ENCODE measurements at places on chromosomes 5 and 9. TPM values are rescaled to one million over a fixed set of nuclear protein-coding genes. Genes with fewer than 3 reads are reported as not detected.

Gene GLIPR2
- 11.2 TPM for total RNA-seq

GRCh38 chr9:128103589-128103962 lies 24.0 kb downstream of the PTGES2 start:
- no peaks in the 10 kb centered on the region for H3K27me3 ChIP-seq
- peak overlapping the region; percentile 86 for H3K27ac ChIP-seq
- no peaks in the 10 kb centered on the region for H3K4me1 ChIP-seq
- H3K36me3 ChIP-seq: peaks cover 71% of the 10 kb centered on the region
- DNase-seq: no peak

Gene SMIM33
- not detected for total RNA-seq

Gene IFNB1
- not detected for total RNA-seq

Gene ELOVL7
- 0.43 TPM for total RNA-seq

DNA sequence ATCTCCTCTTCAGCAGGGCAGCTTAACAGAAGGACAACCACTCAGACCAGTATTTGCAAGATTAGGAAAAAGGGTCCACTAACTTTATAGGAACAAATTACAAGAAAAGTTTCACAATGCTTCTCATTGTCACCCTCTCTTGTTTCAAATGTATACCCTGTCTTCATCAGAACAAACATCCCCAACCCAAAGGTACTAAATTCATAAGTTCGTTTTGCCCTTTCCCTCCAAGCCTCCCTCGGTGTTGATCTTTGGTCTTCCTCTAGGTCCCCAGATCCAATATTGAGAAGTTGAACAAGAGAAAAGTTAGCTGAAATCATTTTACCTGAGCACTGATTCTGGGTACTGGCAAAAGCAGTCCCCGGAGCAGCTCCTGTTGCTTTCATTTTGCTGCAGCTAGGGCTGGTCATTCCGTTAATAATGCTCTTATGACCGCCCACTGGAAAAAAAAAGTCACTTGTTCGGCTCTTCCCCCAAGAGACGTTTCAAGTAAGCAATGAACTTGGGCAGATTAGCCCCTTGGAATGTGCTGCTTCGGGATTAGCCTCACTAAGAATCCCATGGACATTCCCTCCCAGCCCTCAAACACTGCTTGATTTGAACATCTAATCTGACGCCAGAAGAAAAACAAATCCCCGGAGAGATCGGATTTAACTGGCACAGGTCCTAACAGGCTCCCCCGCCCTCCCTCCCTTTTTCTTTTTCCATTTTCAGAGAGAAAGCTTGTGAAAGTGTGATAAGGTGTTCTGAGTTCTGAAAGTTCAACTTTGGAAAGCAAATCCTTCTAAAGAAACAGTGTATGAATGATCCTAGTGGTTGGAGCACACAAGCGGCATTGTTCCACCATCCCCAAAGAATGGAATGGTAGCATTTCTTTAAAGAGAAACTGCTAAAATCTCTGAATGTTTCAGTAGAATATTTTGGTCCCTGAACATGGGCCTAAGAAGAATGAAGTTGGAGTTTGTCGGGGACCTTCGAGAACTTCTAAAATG lies 252.5 kb downstream of the TRPM3 start:
- H3K27me3 ChIP-seq: no peaks in the 10 kb centered on the region
- H3K27ac ChIP-seq: peak overlapping the region; percentile 50
- peak overlapping the region; percentile 36 for H3K4me3 ChIP-seq

- H3K27me3 ChIP-seq: no peaks in the 10 kb centered on the region
- H3K4me1 ChIP-seq: no peaks in the 10 kb centered on the region
- no peak overlapping the region for H3K27ac ChIP-seq
- H3K36me3 ChIP-seq: no peaks in the 10 kb centered on the region
- H3K4me3 ChIP-seq: no peak overlapping the region
These were observed 32.6 kb downstream of the FNBP1 start for GRCh38 chr9:130010151-130010988.

DNA sequence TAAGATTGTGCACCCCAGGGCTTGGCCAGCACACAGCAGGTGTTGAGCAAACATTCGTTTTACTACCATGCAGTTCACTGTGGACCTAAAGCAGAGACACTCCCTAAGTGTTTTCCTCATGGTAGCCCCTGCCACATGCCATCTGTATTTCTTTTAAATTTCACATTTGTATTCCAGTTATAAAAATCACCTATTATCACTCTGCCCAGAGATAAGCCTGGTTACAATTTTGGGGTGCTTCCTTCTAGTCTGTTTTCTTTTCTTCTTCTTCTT lies 10.9 kb upstream of the FIBCD1 start:
- no peaks in the 10 kb centered on the region for H3K27me3 ChIP-seq
- no peaks in the 10 kb centered on the region for H3K4me1 ChIP-seq
- no peaks in the 10 kb centered on the region for H3K36me3 ChIP-seq
- H3K4me3 ChIP-seq: no peak overlapping the region
- no peak overlapping the region for H3K27ac ChIP-seq

- no peaks in the 10 kb centered on the region for H3K36me3 ChIP-seq
- DNase-seq: no peak
- H3K4me3 ChIP-seq: no peak overlapping the region
- H3K27ac ChIP-seq: no peak overlapping the region
- no peaks in the 10 kb centered on the region for H3K4me1 ChIP-seq
- no peaks in the 10 kb centered on the region for H3K27me3 ChIP-seq
These were observed 112.8 kb upstream of the PTCH1 start for GRCh38 chr9:95629585-95629984.

GRCh38 chr5:94777056-94777880 lies 158.8 kb downstream of the SLF1 start:
- H3K27ac ChIP-seq: no peak overlapping the region
- no peaks in the 10 kb centered on the region for H3K4me1 ChIP-seq
- H3K4me3 ChIP-seq: no peak overlapping the region
- no peaks in the 10 kb centered on the region for H3K36me3 ChIP-seq
- DNase-seq: no peak
- no peaks in the 10 kb centered on the region for H3K27me3 ChIP-seq

Gene TTC1
- 77.0 TPM for total RNA-seq

DNA sequence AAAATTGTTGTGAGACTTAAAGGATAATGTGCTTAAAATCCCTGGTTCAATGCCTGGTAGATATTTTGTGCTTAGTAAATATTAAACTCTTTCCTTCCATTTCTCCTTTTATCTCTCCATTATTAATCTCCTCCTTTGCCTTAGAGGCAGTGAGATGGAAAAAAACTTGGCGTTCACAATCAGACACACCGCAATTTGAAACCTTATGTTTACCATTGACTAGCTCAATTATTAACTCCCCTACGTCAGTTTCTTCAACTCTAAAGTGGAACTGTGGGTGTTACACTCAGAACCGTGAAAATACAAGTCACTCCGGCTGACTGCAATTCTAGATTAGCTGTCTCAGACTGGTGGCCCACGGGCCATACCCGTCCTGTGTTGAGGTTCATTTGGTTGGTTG lies 327.2 kb downstream of the DEPDC1B start:
- no peaks in the 10 kb centered on the region for H3K27me3 ChIP-seq
- H3K27ac ChIP-seq: no peak overlapping the region
- H3K4me1 ChIP-seq: no peaks in the 10 kb centered on the region
- H3K4me3 ChIP-seq: no peak overlapping the region
- no peak for DNase-seq

Gene BHMT
- not detected for total RNA-seq

- H3K36me3 ChIP-seq: no peaks in the 10 kb centered on the region
- no peak overlapping the region for H3K4me3 ChIP-seq
- H3K27ac ChIP-seq: peak overlapping the region; percentile 5
- H3K4me1 ChIP-seq: no peaks in the 10 kb centered on the region
- H3K27me3 ChIP-seq: no peaks in the 10 kb centered on the region
- no peak for DNase-seq
These were observed 26.6 kb downstream of the PTPDC1 start for GRCh38 chr9:94110821-94111252.

Gene SEMA4D
- total RNA-seq: 22.1 TPM

- DNase-seq: no peak
- H3K36me3 ChIP-seq: no peaks in the 10 kb centered on the region
- no peak overlapping the region for H3K27ac ChIP-seq
- H3K4me3 ChIP-seq: no peak overlapping the region
These were observed 21.1 kb upstream of the EEIG1 start for GRCh38 chr9:128001779-128002298.

- H3K4me3 ChIP-seq: no peak overlapping the region
- H3K27me3 ChIP-seq: no peaks in the 10 kb centered on the region
- H3K36me3 ChIP-seq: no peaks in the 10 kb centered on the region
These were observed 576.5 kb downstream of the CSNK1G3 start for GRCh38 chr5:124088289-124089032.

GRCh38 chr5:59061377-59061776 lies 478.5 kb downstream of the RAB3C start:
- H3K36me3 ChIP-seq: no peaks in the 10 kb centered on the region
- H3K27me3 ChIP-seq: no peaks in the 10 kb centered on the region
- no peaks in the 10 kb centered on the region for H3K4me1 ChIP-seq
- DNase-seq: no peak
- no peak overlapping the region for H3K4me3 ChIP-seq

DNA sequence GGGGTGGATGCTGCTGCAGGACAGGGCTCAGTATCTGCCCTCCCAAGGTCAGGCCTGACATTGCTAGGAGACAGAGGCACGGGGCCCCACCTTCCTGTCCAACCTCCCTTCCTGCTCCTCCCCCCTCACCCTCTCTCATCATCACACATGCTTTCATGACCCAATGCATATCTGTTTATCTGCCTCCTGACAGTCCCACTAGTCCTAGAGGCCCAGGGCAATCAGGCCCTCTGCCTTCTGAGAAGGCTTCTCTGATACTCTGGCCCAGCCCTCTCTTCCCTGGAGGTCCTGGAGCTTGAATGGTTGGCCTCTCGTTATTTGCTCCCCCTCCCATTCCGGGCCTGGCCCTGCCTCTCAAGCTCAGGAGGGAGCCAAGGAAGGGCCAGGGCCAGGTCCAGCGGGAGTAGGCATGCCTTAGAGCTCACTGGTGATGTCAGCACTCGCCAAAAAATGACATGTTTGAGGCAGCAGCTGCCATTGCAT lies 90.6 kb upstream of the SAP30L start:
- no peak overlapping the region for H3K4me3 ChIP-seq
- H3K27ac ChIP-seq: peak overlapping the region; percentile 7

GRCh38 chr5:81800797-81801196 lies 49.9 kb upstream of the SSBP2 start:
- no peak overlapping the region for H3K4me3 ChIP-seq
- H3K4me1 ChIP-seq: no peaks in the 10 kb centered on the region
- H3K36me3 ChIP-seq: no peaks in the 10 kb centered on the region
- H3K27me3 ChIP-seq: no peaks in the 10 kb centered on the region
- no peak overlapping the region for H3K27ac ChIP-seq
- no peak for DNase-seq

Gene SPATA31C1
- total RNA-seq: not detected

Gene FGF1
- total RNA-seq: 47.9 TPM

Gene PCDHB10
- total RNA-seq: 2.0 TPM

- no peaks in the 10 kb centered on the region for H3K27me3 ChIP-seq
- no peak for DNase-seq
- H3K27ac ChIP-seq: peak overlapping the region; percentile 90
- H3K4me3 ChIP-seq: no peak overlapping the region
- H3K36me3 ChIP-seq: no peaks in the 10 kb centered on the region
These were observed 15.3 kb downstream of the ABLIM3 start for GRCh38 chr5:149156435-149157083.

Gene BTNL3
- not detected for total RNA-seq

DNA sequence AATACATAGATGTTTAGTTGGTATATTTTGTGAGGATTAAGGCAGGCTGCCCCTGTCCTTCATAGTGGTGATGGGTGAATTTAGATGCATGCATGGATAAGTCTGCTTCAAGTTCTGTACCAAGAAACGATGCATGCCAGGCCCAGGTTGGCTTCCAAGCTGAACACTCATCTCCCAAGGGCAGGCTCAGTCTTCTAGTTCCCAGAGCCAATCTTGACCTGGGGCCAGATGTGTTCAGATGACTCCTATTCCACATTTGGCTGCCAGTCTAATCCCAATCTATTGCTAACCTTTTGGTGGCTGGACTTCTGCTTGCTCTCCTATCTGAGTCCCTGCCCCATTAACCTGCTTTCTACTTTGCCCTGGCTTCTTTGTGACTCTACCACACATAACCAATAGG lies 18.5 kb upstream of the SNAPC3 start:
- no peaks in the 10 kb centered on the region for H3K4me1 ChIP-seq
- no peaks in the 10 kb centered on the region for H3K36me3 ChIP-seq
- DNase-seq: no peak
- H3K4me3 ChIP-seq: no peak overlapping the region
- H3K27ac ChIP-seq: no peak overlapping the region

DNA sequence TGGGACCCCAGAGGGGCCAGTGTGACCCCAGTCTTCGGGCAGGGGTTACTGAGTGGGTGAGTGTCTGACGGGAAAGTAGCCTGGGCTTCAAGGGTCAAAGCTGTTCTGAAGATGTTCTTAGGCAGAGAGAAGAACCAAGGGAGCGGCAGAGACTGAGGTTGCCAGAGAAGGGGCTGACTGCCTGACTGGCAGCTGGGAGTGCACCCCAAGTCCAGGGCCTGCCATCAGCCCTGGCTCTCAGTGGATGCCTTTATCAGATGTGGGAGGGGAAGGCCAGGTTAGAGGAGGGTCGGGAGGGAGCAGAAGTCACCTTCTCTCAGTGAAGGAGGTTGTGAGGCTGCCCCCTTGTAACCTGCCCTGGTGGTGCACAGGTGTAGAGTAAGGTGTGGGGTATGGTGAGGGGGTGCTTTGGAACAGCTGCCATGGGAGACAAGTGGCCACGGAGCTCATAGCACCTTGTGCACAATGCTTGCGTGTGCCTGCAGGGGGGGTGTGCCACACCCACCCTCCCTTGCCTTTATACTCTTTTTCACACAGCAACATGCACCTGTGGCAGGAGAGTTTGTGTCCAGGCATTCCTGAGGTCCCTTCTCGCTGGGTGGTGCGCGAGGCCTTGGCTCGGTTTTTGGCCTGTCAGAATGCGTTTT lies 18.9 kb downstream of the RALGPS1 start:
- no peak for DNase-seq
- no peaks in the 10 kb centered on the region for H3K36me3 ChIP-seq
- no peaks in the 10 kb centered on the region for H3K27me3 ChIP-seq
- no peaks in the 10 kb centered on the region for H3K4me1 ChIP-seq

GRCh38 chr5:82931110-82931509 lies 146.1 kb downstream of the TMEM167A start:
- no peak for DNase-seq
- no peak overlapping the region for H3K27ac ChIP-seq
- H3K36me3 ChIP-seq: no peaks in the 10 kb centered on the region
- no peaks in the 10 kb centered on the region for H3K27me3 ChIP-seq
- H3K4me3 ChIP-seq: no peak overlapping the region

Gene JAKMIP2
- total RNA-seq: 0.33 TPM

GRCh38 chr5:98109561-98110006 lies 663.9 kb upstream of the RGMB start:
- no peak overlapping the region for H3K4me3 ChIP-seq
- no peaks in the 10 kb centered on the region for H3K4me1 ChIP-seq
- DNase-seq: no peak
- H3K36me3 ChIP-seq: no peaks in the 10 kb centered on the region
- no peak overlapping the region for H3K27ac ChIP-seq
- H3K27me3 ChIP-seq: no peaks in the 10 kb centered on the region

Gene ROR2
- total RNA-seq: 28.5 TPM

Gene SHOC1
- not detected for total RNA-seq

Gene CYLC2
- total RNA-seq: not detected

- no peaks in the 10 kb centered on the region for H3K27me3 ChIP-seq
- no peak overlapping the region for H3K27ac ChIP-seq
- no peaks in the 10 kb centered on the region for H3K4me1 ChIP-seq
- H3K4me3 ChIP-seq: no peak overlapping the region
These were observed 213.7 kb downstream of the DCP2 start for GRCh38 chr5:113190347-113190746.

Gene EPB41L4A
- 13.8 TPM for total RNA-seq

Gene MRPS30
- 69.8 TPM for total RNA-seq
